Fibroblast of gingiva (primary cell): ENCODE measurements at places on chromosomes 5 and 9.

DNA sequence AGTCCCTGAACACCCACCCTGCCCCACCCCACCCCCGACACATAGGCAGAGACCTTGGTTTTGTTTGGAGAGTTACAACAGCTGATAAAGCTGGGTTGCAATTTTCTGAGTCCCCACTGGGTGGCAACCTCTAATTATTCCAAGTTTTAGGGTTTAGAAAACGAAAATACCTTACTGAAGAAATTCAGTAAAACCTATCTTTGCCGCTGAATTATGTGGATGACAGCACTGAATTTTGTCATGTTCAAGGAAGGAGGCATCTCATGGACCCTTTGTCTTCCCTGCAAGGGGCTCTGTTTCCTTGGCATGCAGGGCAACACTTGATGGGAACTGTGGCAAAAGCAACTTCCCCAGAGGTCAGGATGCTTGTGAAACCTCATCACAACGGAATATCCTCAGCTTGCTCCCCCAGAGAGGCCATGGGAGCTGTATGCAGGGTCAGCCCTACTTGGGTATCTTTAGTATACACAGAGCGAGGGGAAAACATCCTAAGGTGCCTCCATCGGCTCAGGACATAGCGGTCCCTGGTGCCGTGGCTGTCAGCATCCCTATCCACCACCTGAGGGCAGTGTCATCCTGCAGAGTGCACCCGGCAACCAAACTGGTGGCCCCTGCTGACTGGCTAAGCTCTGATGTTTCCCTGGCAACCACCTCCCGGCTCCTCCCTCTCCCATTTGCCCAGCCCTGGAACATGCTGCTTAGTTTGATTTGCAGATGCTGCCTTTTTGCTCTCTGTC is 123.1 kb downstream of the RXRA start:
- peak; percentile 93 for DNase-seq

GRCh38 chr5:168104350-168104749 is 187.1 kb upstream of the WWC1 start:
- no peak for DNase-seq

- no peak for DNase-seq
Observed at GRCh38 chr5:90437663-90438062, 28.1 kb upstream of the CETN3 start.

DNA sequence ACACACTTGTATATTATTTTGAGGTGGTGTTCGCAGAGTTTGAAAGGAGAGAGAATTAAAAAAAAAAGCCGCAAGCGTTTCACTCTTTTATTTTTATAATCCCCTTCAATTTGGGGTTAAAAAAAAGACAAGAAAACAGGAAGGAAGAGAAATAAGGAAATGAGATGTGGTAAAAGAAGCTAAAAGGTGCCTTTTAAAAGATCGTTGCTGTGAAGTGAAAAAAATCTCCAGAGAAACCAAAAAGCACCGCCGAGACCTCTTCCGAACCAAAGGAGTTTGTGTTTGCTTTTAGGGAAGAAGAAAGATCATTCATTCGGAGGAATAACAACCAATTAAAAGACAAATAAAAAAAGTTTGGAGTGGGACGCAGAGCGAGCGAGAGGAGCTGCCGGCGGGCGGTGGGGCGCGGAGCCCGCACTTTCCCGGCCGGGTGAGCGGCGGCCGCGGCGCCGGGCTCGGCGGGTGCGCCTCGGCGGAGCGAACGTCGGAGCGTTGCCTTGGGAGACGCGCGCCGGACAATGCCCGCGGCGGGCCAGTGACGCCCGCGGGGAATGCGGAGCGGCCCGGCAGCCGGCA is 355 bp downstream of the TLE4 start:
- no peak for DNase-seq

DNA sequence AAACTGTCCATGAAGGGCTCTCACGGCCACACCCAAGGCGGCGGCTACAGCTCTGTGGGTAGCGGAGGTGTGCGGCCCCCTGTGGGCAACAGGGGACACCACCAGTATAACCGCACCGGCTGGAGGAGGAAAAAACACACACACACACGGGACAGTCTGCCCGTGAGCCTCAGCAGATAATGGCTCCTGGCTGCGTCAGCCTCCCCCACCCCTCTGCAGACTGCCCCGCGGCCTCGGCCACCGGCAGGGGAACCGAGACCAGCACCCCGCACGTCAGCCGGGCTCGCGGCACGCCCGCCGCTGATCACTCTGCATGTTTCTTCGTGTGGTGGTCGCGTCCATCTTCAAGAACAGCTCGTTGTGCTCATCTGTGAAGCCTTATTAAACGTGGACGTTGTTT is 41.5 kb downstream of the TENT4A start:
- DNase-seq = no peak

DNA sequence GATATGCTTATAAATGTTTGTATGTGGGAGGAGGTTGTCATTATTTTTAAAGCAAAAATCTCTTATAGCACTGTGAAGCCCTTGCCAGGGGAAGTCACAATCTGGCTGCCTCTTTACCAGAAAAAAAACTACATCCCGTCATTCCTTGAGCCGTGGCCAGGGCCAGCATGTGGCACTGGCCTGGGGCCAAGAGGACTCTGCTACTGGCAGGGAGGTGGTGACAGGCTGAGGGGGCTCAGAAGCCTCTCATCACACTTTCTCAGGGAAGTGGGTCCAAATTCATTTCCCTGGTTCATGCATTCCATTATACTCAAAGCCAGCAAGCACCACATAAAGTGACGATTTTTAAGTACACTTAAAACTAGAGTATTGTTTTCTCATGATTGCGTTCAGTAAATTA is 457.3 kb downstream of the ZNF608 start:
- DNase-seq = no peak

DNA sequence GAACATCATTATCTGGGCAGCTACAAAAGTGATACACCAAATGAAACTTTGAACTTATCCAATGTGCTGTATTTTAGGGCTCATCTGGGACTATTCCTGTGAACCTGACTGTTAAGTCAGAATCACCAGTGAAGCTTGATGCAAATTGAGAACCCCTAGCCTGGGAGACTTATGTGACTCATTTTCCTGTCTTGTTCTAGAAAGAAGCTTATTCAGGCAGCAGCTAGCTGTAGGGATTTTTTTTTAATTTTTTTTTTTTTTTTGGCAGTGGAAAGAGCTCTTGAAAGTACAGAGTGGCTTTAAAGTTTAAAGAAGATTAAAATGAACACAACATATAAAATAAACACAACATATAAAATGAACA is 81.1 kb upstream of the TNFAIP8 start:
- peak; percentile 43 for DNase-seq

GRCh38 chr5:56468277-56468676 is 235.1 kb upstream of the ANKRD55 start:
- no peak for DNase-seq

DNA sequence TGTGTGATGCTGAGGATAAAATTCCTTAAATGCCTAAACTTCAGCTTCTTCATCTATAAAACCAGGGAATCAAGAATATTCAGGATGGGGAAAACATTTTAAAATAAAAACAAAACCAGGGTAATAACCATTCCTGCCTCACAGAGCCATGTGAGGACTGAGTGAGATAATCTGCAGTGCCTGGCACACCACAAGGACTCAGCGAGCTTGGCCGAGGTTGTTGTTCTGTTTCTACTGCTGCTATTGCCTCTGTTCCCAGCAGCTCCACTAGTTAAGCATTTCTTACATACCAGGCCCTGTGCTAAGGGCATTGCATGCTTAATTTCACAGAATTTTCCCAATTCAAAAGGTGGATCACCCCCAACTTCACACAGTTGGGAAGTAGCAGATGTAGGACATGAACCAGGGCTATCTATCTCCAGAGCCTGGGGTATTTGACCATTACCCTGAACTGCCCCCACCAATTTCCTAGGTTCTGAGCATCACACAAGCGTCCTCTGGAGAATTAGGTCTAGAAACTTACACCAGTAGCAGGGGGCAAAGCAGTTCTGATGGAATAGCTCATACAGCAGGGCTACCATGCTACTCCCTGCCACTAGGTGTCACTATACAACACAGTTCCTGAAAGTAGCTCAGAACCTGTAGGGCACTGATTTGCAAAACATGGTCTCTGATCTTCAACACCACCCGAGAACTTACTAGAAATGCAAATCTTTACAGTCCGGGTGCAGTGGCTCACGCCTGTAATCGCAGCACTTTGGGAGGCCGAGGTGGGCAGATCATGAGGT is 74.3 kb downstream of the LRSAM1 start:
- DNase-seq = peak; percentile 65

- no peak for DNase-seq
Observed at GRCh38 chr5:146005723-146006122, 69.3 kb downstream of the SH3RF2 start.

GRCh38 chr5:145553177-145553576 is 282.0 kb downstream of the PRELID2 start:
- no peak for DNase-seq

GRCh38 chr9:15541872-15542271 is 11.0 kb upstream of the CCDC171 start:
- no peak for DNase-seq

- DNase-seq = no peak
Observed at GRCh38 chr5:7852542-7852941, 1.6 kb upstream of the CFAP90 start.

GRCh38 chr5:114312658-114313057 is 49.2 kb upstream of the KCNN2 start:
- DNase-seq = no peak

- no peak for DNase-seq
Observed at GRCh38 chr9:112971415-112971814, 40.6 kb downstream of the ZNF883 start.

DNA sequence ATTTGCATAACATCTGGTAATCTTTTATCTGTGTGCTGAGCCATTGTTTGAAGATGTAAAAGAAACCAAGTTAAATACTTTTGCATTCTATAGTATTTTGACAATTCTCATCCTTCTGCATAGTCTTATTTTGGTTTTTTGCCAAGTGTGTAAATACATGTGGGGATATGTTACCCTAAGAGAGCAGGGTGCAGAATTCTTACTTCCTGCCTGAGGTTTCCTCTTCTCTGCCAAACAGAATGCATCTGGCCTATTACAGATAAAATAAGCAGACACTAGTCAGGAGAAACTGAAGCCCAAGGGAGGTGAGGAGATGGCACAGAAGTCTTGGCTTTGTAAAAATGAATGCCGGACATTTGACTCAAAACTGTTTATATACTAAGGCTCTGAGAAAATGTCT is 462.1 kb downstream of the TMEM38B start:
- no peak for DNase-seq

- DNase-seq = no peak
Observed at GRCh38 chr5:173187054-173187743, 42.9 kb downstream of the BNIP1 start.

DNA sequence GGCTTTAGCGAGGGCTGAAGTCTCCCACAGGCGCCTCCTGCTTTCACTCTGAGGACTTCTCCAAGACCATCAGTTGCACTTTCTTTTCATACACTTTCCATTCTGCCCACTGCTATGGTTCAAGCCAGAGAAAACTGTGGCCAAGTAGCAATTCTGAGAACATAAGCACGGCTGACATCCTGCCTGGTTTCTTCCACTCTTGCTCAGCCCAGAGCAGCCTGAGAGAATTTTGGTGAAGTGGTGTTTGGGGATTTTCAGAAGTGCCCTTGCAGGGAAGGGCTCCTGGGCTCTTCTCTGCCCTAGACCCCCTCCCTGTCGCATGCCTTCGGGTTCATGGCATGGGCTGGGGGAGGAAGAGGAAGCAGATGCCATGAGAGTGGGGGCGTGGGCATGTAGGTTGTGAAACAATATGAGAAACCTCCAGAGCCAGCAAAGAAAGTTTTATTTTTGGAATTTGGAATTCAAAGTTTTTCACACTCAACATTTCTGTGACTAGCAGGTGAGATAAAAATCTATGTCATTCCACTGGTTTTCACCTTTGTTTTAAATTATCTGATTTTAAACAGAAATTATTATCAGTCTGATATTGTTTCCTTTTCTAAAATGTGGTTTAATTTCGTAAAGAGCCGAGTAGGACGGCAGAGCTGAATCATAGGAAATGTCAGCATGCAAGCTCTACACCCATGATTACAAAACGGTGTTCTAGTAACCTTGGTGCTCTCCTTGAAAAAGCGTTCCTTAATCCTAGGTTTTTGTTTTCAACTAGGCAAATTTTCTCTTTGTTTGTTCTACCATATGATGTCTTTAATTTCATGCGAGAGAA is 27.8 kb upstream of the TNFSF8 start:
- DNase-seq = peak; percentile 31

DNA sequence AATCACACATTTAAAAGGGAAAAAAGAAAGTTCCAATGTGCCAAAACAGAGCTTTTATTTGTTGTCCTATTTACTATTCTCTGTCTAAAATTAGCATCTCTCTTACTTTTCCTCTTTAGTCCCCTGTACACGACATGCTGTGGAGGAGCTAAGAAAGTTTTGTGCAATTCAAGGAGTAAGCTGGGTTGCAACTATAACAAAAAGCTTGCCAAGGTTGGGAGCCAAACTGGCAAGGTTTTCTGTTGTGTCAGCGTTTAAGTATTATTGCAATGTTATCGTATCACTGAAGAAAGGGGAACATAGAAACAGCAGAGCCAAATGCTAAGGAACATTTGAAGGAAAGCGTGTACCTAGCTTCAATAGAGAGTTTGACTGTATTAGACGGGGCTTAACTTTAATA is 680.8 kb downstream of the CETN3 start:
- peak; percentile 48 for DNase-seq

GRCh38 chr9:122572456-122572855 is 10.7 kb downstream of the OR1L8 start:
- no peak for DNase-seq

DNA sequence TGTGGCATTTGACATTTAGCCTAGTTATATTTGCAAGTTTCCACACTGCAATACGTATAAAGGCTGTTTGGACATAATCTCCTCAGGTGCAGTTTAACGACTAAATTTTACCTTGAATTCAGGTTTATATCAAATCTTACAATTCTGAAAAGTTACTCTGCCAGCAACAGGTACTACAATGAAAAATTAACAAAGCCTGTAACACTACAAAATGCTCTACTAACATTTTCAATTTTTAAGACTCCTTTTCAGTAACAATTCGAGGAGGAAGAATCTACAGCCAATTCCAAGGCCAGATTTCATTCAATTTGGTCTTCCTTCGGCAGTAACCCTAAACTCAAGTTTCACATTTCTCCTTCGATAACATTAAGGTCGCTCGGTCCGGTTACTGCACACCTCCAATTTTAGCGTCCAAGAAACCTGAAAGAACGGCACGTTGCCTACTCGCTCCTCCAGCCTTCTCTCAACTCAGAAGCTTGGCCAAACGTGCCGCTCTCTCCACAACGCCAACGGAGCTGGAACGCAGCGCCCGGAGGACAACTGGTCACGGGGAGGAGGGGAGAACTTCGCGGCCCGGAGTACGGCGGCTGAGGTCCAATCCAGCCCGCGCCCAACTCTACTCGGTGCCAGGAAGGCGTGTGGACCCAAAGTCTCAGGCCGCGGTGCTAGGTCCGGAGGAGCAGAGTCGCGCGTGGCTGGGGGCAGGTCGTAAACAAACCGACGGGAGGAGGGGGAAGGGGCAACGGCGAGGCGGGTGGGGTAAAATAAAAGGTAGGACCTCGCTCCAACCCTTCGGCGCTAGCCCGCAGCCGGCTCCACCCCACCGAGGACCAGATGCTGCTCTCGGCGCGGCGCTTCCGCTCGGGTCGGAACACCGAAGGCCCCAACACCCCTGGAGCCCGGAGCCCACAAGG is 681 bp downstream of the FNIP1 start:
- DNase-seq = peak; percentile 53
